ENCODE measurements at places on chromosomes 5 and 9.

DNA sequence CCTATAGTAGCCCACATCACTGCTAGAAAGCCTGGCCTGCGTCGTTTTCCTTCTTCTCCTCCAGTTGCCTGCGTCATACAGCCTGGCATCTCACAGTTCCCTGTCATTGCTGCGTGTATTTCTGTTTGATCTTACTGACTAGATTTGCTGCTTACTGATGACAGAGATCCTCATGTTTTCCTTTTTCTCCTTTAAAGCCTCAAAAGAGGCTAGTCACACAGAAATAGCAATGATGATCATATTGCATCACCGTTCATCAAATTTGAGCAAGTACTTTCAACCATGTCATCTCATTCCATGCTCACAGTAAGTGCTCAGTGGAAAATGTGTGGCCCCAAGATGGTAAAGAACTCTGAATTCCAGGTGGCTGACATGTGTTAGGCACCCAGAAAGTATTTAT, 76.8 kb downstream of the MVB12B start:
- no peak for DNase-seq

- DNase-seq = no peak
Observed at GRCh38 chr9:15843931-15844330, 291.1 kb downstream of the CCDC171 start.

GRCh38 chr5:120073722-120074121, 390.4 kb upstream of the PRR16 start:
- DNase-seq = no peak

DNA sequence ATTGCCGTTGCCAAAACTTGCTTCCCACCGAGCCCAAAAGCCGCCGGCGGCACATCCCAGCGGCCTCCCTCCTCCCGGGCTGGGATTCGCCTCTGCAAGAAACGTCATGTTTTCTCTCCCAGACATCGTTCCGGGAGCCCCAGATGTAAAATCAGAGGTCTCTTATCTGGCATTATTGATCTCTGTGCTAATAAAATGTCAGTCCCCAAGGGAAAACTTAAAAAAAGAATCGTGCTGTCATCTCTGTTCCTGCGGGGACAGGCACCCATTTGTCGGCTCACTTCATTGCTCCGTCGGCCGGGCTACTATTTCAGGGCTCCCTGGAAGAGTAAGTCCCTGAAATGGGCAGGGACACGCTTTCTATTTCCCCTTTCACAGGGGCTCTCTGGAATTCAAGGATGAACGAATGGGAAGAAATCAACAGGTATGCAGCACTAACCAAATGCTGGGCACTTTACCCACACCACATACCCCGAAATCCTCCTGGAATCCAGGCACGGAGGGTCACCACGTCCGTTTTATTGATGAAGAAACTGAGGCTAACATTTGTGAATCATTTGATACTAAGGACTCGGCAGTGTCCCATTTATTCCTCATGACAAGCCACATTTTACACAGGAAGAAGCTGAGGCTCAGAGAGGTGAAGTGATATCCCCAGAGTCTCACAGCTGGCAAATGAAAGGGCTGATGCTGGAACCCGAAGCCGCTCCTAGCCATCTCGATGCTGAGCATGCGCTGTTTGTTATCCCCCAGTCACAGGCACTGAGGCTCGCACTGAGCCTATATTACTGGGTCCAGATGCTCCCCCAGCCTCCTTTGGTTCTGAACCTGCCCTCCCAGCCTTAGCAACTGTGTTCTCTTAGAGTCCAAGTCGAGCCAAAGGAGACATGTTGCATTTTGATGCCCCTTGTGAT, 35.7 kb upstream of the MSX2 start:
- DNase-seq = no peak

DNA sequence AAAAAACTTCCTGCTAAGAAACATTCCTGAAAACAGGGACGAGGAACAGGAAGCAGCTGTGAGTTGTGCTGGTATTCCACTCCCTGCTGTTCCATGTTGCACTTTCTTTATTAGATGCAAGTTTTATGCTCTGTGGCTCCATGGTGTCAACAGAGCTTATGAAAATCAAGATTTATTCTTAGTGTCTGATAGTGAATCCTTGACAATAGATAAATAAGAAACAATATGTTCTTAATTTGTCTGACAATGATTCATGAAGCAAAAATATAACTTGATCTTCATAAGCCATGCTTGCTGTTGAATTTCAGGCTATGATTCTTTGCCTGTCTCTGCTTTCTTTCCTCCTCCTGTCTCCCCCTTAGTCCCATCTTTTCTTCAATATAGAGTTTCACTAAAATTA, 119.6 kb downstream of the DROSHA start:
- DNase-seq = no peak

- DNase-seq = no peak
Observed at GRCh38 chr5:80240368-80240986, 15.4 kb downstream of the SERINC5 start.

DNA sequence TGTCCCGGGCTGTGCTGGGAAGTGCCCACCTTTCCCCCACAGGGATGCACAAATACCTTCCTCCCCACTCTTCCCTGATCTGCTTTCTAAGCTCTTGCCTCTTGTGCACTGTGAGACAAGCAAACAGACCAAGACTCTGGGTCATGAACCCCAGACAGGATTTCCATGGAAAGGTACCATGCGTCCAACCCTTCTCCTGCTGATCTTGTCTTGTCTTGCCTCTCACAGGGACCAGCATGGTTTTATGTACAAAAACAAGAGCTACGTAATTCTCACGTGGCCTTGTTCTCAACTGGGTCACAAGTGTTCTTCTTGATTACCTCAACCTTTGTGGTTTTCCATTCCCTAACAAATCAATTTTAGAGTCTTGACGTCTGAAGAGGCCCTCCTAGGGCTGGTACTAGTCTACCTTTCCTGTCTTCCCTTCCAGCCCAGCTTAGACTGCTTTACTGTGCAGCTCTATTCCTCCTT, 176.5 kb upstream of the MAP3K1 start:
- DNase-seq = peak; percentile 83
